Dermis blood vessel endothelial cell (primary cell): ENCODE measurements at places on chromosomes 16 and 17. TPM values are rescaled to one million over a fixed set of nuclear protein-coding genes. Genes with fewer than 3 reads are reported as not detected.

Gene FNDC8
- total RNA-seq = not detected in 2 replicates

DNA sequence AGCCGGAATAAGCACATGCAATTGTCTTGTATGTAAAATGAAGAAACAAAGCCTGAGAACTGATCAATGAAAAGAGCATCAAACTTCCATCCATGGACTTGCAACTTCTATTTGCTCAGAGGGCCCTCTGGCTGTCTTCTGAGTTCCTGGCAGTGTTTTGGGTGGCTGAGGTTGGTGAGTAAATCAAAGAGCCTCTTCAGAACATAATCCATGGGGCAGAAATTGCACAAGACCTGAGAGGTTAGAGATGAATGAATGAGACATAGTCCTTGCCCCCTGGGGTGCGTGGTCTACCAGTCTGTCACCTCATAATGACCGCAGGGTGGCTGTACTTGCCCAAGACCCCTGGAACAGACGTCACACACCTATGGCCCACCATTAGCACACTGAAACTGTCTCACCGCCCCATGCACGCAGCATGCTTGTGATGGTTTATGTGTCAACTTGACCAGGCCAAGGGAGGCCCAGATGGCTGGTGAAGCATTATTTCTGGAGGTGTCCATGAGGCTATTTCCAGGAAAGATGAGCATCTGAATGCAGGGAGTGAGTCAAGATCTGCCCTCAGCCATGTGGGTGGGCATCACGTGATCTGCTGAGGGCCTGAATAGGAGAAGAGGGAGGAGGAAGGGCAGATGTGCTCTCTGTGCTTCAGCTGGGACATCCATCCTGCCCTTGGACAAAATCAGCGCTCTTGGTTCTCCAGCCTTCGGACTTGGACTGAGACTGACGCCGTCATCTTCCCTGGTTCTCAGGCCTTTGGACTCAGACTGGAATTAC is 8.3 kb downstream of the PIK3R6 start:
- DNase-seq = no peak

Gene DNAH2
- 0.42 TPM in 1 of 2 replicates, not detected in the other for total RNA-seq

DNA sequence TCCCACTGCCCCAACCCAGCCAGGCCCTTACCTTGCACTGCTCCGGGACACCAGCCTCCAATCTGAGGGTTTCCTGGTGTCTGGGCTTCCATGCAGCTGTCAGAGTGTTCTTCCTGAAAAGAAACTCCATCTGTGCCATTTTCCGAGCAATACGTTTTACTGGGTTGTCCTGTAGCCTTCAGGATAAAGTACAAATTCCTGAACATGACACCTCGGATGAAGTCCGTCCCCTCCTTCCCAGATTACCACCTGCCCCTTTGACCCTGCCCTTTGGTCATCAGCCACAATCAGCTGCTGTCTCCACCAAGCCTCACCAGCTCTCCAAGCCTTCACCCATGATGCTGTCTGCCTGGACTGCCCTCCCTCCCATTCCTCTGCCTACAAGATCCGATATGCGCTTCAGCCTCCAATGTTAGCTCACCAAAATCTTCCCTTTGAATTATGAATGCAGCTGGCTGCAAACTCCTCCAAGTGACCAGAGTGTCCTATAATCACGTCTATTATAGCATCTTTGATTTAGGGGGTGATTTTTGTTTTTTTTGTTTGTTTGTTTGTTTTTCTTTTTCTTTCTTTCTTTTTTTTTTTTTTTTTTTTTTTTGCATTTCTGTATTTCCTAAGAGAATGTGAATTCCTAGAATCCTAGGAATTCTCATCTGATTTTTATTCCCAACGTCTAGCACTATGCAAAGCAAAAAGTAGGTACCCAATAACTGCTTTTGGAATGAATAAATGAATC is 60.6 kb upstream of the KIFC3 start:
- DNase-seq = no peak

GRCh38 chr16:12011565-12011964 is 35.0 kb downstream of the SNX29 start:
- DNase-seq = no peak

Gene TBC1D3H
- total RNA-seq = not detected in 2 replicates

DNA sequence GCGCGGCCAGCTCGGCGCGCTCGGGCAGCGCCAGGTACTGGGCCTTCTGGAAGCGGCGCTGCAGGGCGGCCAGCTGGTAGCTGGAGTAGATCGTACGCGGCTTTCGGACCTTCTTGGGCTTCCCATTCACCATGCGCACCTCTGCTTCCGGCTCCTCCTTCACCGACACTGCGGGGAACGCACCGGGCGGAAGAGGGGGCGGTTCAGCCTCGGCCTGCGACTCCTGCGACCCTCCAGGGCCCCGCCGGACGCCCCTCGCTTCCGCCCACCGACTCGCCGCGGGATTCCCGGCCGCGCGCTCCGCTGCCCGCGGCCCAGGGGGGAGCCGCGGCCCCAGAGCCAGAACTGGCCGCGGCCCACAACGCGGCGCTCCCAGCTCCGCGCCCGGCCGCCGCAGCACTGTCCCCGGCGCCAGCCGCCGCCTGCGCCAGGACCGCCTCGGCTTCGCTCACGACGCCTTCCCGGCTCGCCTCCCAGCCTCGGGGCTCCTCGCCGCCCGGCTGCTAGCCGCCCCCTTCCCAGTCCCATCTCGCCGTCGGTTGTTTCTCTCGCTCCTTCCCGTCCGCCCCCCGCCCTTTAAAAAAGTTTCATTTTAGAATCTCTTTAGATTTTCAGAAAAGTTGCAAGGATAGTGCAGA is 1.5 kb downstream of the DLX3 start:
- peak; percentile 30 for DNase-seq

Gene OSGIN1
- 0.68 and 1.4 TPM in 2 replicates for total RNA-seq

Gene ZPBP2
- total RNA-seq = not detected in 2 replicates

GRCh38 chr16:11689031-11689840 is 21.0 kb downstream of the SNN start:
- DNase-seq = no peak

DNA sequence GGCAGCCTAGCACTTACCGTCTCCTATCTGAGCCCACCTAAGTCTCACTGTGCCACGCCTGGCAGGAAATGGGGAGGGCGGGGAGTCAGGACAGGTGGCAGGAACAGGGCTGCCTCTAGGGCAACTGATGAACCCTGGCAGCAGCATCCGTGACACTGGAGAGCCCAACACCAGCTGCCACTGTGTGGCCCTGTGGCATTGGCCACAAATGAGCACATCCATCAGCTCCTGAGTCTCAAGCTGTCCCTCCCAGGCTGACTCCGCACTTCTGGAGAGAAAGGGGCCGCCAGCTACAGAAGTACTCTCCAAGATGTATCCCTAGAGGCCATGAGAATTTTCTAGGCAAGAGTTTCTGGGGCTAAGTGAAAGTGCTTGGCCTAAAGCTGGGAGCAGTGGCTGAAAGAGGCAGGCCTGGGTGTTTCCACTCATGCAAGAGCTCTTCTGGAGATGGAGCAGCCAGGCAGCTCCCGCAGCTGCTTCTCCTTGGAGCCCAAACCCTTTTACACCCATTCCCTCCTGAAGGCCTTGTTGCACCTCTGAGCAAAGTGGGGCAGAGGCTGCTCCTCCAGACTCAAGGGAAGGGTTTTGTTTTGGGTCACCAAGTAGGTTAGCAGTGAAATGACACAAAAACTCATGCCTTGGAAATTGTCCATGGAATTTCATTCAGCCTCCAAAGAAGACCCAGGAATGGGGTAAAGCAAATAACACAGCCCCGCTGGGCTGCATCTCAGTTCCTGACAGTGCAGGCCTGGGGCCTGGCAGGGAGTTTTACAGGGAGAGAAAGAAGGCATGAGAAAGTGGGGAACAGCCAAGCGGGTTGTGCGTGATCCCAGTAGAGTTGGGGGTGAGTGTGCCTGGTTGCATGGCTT is 25.8 kb downstream of the PEMT start:
- DNase-seq = no peak

DNA sequence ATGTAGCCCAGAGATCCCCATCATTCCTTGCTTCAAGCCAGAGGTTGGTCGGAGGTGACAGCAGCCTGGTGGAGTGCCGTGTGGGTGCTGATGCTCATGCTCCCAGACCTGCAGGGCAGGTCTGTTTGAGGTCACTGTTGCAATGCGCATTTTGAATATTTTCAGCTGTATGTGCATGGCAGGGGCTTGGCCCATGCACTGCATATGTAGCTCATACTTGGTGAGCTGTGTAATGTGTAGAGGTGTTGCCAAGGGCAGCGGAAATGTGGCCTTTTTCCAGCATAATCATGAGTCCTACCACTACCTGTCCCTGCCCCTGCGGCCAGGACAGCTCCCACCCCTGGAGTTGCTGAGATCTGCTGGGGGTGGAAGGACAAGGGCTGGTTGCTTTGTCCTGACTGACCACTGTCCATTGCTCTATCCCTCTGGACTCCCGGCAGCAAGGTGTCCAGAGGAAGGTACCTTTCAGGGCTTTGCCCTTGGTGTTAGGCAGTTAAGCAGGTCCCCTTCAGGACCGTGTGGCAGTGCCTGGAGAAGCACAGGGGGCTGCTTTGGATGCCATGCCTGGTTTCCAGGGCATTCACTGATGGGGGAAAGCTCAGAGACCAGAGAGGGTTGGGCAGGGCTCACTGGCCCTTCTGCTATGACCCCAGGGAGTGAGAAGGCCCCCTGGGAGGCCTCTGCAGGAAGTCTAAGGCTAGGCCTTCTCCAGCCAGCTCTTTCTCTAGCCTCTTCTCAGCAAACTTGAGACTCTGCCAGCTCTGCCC is 215.2 kb downstream of the NTN1 start:
- DNase-seq = no peak

GRCh38 chr17:52827526-52827925 is 669.0 kb upstream of the CA10 start:
- no peak for DNase-seq
